ENCODE measurements at places on chromosomes 2 and 18.

DNA sequence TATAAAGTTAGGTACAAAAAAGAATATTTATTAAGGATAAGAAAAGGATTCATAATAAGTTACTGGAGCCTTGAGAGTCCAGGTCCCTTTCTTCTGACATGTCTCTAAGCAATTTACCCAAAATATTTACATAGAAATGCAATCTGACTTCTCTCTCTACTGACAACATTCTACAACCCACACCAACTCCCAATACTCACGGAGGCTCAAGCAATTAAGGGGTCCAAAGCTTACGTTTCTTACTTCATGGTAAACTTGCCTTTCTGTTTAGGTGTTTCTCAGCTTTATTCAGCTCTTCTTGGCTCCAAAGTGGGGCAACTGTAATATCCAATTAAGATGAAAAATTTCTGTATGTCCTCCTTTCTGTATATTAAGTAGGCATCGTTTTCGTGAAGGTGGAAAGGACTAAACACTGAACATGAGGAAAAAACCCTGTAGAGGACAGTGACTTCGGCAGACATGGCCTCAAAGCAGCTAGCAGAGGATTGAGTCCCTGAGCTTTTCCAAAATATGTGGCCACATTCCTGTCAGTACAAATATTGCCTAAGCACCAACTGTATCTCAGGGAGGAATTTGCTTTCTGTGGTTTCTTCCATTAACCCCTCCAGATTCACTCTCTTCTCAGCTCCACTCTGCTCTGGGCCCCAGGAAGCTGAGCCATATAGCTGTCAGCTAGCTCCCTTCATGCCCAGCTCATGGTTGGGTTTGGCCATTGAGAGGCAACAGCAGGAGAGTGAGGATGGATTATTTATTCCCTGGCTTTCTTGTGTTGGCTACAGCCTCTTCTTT lies 67.9 kb upstream of the GLS start:
- no peak for DNase-seq

GRCh38 chr18:68406761-68407160 lies 308.1 kb downstream of the TMX3 start:
- no peak for DNase-seq

DNA sequence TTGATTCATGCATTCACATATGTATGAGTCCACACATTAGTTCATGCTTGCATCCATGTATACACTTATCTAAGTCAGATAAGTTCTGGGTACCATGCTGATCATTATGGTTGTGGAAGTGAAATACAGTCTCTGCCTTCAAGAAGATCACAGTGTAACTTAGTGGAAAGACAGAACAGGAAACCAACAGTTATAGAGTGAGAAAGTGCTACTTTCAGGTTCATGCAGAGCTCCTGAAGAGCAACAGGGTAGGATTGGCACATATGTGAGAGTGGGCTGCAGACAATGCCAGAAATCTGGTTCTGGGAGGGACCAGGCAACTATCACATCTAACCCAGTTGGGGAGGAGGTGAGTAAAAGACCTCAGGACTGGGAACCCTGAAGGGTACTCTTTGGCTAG lies 35.4 kb upstream of the PGAP1 start:
- DNase-seq, result no peak

DNA sequence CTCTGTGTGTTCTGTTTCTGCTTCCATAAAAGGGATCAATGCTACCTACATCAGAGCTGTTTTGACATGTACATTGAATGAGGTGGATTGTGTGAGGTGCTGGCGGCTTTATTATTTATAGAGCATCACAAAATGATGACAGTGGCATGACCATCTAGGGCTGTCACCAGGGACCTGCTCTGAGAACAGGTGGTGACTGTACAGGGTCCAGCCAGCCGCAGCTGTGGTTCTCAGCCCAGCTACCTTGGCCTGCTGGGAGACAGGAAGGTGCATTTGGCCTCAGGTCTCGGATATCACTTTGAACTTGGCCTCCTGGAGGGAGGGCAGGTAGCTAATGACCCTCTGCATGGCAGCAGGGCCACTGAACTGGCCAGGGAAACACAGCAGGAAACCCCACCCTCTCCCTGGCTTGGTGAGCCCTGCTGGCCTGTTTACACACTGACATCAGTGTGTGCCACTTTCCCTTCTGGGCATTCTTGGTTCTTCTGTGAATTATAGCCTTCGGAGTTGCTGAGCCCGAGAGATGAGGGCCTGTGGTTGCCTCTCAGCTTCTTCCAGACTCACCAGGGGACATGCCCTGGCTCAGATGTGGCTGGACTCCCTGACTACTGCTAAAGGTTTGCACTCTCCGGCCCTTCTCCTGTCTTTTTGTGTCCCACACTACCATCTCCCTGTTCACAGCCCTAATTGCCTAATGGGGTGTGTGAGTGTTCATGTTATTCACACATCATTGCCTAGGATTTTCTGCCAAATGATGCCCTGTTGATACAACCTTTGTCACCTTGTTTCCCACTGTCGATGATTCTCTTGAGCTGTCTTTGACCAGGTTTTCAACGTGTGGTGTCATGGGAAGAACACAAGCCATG lies 109.2 kb upstream of the RAB12 start:
- DNase-seq, result no peak

GRCh38 chr2:120780402-120780801 lies 44.7 kb downstream of the GLI2 start:
- no peak for DNase-seq

DNA sequence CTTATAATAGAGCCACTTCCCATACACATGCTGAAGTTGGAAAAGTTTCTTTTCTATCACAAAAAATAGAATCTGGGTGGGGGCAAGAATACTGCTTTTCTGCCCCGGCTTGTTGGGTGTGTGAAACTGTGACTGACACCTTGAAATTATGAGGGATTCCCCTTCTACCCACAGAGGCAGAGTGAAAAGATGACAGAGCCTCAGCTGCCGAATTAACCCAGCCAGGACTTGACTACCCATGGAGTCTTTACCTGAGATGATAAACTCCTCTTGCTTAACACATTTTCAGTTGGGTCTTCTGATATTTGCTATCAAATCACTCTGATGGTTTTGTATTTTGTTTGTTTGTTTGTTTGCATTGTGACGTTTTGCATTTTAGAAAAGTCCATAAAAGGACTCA lies 66.0 kb upstream of the PMAIP1 start:
- DNase-seq, result no peak

GRCh38 chr2:145615626-145616025 lies 1095.7 kb upstream of the ZEB2 start:
- no peak for DNase-seq

DNA sequence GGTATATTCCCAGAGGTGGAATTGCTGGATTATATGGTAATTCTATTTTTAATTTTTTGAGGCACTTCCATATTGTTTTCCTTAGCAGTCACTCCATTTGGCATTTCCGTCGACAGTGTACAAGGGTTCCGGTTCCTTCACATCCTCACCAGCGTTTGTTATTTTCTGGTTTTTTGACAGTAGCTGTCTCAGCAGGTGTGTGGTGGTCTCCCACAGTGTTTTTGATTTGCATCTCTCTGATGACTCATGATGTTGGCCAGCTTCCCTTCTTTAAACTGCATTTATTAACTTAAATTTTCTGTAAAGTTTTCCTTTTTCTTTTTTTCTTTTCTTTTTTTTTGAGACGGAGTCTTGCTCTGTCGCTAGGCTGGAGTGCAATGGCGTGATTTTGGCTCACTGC lies 19.7 kb downstream of the SH3BP4 start:
- DNase-seq, result no peak

DNA sequence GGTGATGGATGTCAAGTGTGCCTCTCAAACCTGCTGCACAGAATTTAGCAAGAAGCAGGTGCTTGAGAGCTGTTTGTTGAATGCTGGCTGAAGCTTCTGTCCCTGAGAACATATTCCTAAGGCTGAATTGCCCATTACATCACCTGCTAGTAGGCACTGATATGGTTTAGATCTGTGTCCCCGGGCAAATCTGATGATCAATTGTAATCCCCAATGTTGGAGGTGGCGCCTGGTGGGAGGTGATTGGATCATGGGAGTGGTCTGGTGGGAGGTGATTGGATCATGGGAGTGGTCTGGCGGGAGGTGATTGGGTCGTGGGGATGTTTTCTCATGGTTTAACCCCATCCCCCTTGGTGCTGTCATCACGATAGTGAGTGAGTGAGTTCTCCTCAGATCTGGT lies 128.0 kb downstream of the HRH4 start:
- no peak for DNase-seq

DNA sequence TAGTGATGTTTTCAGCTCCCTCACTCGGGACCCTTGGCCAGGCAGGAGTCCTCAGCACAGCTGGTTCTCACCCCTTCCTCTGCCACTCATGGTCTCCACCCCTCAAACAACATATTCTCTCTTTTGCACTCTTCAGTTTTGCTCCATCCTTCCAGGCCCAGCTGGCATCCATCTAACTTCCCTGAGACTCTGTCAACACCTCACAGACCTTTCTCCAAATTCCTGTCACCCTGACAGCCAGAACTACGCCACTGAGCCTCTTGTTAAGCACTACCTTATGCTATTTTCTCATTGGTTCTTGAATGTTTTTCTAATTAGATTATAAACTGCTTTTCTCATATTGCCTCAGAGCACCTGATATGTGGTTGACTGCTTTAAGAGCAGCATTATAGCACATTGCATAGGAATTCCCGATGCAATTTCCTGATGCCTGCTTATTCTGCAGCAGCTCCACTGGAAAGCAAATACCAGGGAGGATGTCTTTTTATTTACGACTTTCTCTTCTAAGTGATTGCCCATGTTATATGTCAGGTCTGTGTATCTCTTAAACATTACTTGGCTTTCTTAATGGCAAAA lies 12.4 kb upstream of the INO80C start:
- no peak for DNase-seq

DNA sequence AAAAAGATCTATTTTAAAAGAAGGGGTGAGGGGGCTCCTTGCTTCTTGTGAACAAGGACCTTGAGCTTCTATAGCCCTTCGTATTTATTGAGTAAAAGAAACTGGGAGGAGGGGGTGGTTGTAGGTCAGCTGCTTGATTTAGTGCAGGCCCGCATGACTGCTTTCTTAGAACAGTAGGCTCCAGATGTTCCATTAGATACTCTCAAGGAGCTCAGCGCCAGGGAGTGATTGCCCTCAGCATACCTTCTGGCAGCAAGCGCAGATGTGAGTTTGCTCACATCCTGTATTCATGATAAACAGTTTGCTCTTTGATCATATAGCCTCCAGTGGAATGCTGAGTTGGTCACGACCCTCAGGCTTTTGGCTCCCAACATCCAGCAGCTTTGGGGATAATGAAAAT lies 108.9 kb upstream of the XPO1 start:
- DNase-seq, result no peak

Measured in nephron progenitor cell (in vitro differentiated cells).